ENCODE measurements at places on chromosomes 1 and 21.

GRCh38 chr1:37158113-37158749, 123.9 kb upstream of the GRIK3 start:
- DNase-seq, result no peak

DNA sequence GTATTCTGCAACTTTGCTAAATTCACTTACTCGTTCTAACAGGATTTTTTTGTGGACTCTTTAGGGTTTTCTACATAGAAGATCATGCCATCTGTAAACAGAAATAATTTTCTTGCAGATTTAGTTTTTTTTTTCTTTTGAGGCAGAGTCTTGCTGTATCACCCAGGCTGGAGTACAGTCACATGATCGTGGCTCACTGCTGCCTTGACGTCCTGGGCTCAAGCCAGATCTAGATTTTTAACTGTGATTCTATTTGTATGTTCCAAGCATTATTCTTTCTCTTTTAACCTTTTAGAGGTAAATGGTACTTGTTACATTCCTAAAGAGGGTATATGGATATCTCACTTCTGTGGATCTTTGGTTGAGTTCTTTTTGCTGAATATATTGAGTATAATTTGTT, 18.6 kb downstream of the FABP3 start:
- no peak for DNase-seq

DNA sequence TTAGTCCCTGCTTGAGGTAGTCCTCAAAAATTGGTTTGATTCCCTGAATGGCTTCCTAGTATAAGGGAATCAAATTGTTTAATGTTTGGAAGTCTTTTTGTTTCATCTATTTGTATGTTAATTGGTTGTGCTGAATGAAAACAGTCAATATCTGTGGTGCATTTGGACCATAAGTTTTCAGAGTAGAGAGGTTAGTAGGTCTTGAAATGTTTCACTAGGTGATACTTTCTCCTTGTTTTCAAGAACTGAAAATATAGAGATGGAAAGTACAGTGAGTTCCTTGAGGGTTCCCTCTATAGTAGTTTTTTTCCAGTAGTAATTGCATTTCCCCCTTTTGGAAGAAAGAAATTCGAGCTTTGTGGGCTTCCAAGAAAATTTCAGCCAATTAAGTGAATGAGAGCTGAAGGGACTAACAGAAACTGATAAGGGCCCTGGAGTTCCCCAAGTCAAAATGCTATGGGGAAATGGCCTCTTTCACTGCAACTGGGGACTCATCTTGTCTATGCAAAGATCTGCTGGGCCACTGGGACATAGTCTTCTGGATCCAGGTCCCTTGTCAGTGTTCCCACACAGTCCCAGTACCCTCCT, 18.6 kb upstream of the CEP350 start:
- no peak for DNase-seq

DNA sequence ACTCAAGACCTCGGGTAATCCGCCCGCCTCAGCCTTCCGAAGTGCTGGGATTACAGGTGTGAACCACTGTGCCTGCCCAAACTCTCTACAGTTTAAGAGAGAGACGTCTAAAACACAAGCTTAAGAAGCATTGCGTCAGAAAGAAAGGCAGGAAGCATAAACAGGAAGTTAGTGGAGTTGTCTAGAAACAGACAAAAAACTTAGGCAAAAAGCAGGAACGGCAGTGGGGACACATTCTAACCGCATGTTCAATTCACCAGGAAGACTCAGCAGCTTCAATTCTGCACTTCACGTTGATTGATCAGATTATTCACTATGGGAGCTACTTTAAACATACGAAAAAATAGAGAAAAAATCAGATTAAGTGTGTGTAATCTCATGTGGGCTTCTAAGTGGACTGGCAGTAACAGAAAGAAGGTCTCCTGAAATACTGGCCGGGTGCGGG, 7.4 kb downstream of the CFAP74 start:
- DNase-seq, result no peak

DNA sequence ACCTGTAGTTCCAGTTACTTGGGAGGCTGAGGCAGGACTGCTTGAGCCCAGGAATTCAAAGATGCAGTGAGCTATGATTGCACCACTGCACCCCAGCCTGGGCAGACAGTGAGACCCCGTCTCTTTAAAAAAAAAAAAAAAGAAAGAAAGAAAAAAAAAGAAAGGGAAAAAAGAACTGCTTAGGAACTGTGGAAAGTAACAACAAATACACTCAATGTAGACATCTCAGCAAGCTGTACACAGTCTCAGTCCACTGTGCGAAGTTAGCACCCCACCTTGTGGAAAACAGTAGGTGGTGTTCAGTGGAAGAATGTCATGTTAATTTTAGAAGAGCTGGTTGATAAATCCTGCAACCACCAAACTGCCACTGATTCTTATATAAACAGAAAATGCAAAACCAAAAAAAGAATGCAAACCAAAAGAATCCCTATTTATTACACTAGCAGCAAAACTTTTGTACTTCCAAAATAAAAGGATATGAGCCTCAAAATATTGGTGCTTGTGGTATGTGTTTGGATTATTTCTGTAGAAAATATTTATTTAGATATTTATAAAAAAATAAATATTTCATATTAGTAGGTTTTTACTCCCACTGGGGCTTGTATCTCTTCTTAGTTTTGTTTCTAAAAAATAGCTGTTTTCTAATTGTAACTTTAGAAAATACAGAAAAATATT, 31.1 kb downstream of the ALG14 start:
- no peak for DNase-seq

- no peak for DNase-seq
Observed at GRCh38 chr1:176843352-176844297, 320.9 kb downstream of the ASTN1 start.

GRCh38 chr1:220485791-220486190, 42.1 kb upstream of the MARK1 start:
- no peak for DNase-seq

- peak; percentile 26 for DNase-seq
Observed at GRCh38 chr1:173410794-173411236, 66.3 kb upstream of the PRDX6 start.

DNA sequence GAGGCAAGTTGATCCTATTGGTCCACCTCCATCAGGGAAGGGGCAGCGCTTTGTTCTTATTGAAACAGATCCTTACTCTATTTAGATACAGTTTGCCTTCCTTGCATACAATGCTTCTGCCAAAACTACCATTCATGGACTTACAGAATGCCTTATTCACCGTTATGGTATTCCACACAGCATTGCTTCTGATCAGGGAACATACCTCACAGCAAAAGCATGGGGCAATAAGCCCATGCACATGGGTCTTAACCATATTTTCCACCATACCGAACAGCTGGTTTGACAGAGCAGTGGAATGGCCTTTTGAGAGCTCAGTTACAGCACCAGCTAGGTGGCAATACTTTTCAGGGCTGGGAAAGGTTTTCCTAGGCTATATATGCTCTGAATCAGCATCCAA, 544.8 kb upstream of the ADGRL4 start:
- no peak for DNase-seq

GRCh38 chr1:220819467-220820026, 32.8 kb downstream of the MTARC1 start:
- DNase-seq, result no peak
